ENCODE measurements at places on chromosomes 1 and 21.

DNA sequence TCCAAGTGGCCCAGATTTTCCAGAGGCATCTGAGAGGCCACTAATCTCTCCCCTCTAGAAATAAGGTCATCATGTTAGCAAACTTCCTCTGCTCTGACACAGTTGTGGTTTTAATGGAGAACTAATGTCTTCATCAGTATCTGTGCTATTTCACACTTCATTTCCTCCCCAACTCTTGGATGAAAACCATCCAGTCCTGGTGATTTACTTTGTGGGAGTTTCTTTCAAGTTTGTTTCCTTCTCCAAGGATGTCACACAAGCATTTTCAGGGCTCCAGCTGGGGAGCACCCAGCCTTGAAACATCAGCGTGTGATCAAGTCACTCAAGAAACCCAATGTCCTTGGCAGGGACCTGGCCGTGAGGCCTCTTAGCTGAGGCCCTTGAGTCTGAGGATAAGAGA, 38.8 kb downstream of the TBX15 start:
- no peak for DNase-seq

DNA sequence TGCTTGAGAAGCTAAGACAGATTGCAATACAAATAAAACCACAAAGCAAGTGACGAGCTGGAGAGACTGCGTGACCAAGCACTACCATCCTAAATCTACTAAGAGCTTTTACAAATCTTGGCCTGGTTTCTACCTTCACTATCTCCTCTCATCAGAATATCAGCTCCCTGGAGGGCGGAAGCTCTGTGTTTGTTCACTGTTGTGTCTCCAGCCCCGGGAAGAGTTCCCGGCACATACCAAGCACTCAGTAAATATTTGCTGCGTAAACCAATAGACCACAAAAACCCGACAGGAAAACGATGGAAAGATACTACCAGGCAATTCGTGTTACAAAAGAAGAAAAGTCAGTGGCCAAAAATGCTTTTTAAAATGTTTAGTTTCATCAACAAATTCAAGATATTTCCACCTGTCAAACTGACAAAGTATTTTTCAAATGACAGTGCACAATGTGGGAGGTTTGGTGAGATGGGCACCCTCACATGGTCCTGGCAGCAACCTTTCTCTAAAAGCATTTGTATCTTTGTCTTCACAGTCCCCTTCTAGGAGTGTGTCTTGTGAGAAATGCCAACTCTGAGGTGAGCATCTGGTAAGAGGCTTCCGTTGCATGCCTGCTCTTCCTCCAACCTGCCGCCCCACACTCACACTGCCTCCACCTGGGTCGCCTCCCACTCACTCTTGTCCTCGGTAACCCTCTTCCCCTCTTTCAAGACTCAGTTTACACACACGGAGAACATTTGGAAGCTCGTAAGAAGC, 34.7 kb downstream of the SLC1A7 start:
- DNase-seq, result no peak

GRCh38 chr1:203188686-203189232, 2.3 kb upstream of the CHI3L1 start:
- no peak for DNase-seq

DNA sequence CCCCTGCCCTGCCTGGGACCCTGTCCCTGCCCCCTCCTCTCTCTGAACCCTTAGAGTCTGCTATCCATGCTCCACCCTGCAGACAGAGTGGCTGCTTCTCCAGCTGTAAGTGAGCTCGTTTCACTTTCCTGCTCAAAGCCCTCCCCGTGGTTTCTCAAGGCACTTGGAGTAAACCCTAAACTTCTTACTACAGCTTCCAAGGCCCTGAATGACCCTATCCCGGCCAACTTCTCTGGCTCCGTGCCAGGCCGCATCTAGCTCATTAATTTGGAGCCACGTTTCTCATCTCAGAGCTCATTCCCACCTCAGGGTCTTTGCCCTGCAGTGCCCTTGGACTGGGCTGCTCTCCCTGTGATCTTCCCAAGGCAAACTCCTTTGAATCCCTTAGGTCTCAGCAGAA, 235.1 kb upstream of the RUNX1 start:
- no peak for DNase-seq

DNA sequence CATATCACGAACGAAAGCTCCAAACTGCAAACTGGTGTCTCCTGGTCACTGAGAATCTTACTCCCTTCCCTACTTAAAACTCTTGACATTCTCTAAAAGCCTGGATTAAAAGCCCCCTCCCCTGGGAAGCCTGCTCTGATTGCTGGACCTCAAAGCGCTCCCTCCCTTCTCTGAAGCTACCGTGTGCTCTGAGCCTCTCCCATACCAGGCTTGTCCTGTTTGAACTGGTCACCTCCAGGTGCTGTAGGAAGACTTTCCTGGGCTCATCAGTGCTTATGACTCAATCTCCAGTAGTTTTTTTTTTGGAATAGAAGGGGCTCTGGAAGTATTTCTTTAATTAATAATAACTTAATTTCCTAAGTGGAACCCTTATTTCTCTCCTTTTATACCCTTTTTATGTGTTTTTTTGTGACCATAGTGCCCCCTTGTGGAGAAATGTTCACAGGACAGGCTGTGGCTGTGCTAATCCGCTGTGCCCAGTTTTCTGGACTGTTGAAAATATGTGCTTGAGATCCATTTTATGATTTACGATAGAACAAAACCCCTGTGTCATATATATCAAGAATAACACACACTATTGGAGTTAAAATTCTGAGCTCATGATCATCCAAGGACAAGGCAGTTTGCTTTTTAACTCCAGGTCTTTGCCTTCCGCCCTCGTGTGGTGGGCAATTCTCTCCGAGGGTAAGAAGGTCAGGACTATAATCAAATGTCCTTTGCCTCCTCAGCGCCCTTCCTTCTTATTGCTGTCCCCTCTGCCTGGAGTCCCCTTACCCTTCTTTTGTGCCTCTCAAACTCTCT, 16.9 kb downstream of the MTARC1 start:
- no peak for DNase-seq

DNA sequence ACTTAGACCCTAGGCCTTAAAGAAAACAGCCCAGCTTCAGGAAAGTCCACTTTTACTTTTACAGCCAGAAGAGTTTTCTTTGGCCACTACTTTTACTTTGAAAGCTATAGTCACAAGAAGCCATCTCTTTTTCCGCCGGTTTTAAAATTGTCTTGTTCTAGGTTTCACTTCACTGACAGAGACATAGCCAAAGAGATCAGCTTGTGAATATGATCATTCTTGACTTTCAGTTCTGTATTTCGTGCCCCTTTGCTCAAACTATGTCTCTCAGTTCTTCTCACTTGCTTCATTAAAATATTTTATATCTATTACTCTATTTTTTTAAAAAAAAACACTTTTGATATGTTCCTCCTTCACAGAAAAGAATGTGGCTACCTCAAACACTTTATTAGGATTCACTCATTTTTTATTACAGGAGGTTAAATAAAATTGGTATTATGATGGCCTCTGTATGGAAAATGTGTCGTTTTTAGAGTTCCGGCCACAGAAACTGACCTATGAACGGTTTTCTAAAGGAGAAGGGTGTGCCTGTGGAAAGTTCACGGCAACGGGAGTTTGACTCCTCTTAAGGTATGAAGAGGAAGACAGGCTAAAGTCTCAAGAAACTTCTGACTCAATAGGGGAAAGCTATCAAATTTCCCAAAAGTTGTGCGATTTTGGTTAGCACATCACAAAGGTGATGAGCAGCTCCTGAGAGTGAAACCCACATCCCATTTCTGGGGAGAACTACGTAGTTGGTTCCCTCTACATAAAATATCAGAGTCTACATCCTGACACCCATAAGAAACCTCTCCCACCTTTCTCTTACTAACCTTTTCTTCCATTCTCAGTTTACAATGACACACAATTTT, 1.2 kb downstream of the MCOLN2 start:
- no peak for DNase-seq

DNA sequence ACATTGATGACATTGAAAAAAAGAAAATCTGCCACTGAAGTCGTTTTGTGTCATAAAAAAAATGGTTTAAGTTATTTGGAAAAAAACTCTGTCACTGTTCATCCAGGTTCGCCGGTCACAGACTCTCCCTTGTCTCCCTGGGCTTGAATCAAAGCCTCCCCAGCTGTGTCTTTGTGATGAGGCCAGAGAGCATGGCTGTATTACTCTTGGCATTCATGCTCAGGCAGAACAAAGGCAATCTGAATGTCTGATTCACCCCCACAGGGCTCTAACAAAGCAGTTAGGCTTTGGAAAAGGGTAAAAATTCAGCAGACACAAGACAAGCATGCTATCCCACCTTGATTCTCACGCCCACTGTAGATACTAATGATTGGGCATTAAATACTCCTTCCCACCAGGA, 304.3 kb upstream of the PLD5 start:
- DNase-seq, result no peak

DNA sequence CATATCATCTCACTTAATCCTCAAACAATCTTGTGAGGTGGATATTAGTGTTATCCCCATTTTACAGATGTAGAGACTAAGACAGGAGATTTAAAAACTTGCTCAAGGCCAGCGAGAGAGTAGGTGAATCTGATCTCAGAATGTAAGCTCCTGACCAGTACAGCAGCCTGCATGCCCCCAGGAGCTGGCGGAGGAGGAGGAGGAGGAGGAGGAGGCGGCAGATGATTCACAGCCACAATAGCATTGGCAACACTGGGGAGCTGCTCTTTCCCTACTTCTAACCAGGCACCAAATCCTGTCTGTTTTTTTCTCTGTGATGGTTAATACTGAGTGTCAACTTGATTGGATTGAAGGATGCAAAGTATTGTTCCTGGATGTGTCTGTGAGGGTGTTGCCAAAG, 243.2 kb downstream of the ATG4C start:
- no peak for DNase-seq

DNA sequence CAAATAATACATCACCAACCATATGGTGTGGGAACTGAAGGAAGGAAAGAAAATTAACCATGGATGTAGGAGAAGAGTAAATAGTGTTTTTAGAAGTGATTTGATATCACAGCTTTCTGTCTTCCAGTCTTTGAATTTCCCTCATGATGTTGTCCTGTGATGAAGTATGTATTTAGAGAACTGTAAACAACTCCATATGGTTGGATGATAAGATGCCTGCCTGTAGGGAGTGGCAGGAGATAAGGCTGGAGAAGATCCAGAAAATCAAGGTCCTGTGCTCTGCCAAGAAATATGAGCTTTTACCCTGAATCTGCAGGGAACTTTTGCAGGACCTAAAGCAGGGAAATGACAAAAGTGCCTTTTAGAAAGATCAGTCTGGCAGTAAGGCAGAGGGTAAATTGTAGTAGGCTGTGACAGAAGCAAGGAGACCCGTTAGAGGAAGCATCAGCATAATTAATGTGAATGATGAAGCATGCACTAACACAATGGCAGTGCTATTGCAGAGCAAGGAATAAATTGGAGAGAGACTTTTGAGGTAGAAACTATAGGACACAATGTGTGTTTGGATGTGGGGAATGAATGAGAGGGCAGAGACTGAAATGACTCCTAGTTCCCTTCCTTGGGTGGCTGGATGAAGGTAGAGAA, 21.9 kb downstream of the CEPT1 start:
- no peak for DNase-seq

- no peak for DNase-seq
These were observed 204.2 kb upstream of the CAMK1G start for GRCh38 chr1:209379280-209379679.

DNA sequence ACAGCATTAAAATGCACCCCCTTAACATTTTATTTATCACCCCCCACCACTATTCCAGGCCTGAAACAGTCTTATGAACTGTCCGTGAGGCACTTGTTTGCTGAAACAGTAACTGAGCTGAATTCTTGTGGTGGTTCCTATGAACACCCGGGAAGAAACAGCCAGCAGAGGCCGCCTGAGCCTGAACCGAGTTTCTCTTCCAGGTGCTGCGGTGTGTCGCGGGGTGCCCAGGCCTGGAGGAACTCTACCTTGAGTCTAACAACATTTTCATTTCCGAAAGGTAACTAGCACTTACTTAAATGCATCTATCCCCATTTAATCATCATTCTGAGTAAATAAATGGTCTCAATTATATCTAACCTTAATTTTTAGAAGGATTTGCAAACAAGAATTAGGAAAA, 66.8 kb downstream of the TBCE start:
- no peak for DNase-seq

- DNase-seq, result no peak
These were observed 812.7 kb downstream of the PLA2G4A start for GRCh38 chr1:187641463-187641862.

- no peak for DNase-seq
These were observed 276.4 kb upstream of the PRMT6 start for GRCh38 chr1:106780066-106780465.

- DNase-seq, result no peak
These were observed 19.8 kb upstream of the PTAFR start for GRCh38 chr1:28196330-28196729.

GRCh38 chr1:199168888-199169585, 530.2 kb downstream of the PTPRC start:
- DNase-seq, result no peak

DNA sequence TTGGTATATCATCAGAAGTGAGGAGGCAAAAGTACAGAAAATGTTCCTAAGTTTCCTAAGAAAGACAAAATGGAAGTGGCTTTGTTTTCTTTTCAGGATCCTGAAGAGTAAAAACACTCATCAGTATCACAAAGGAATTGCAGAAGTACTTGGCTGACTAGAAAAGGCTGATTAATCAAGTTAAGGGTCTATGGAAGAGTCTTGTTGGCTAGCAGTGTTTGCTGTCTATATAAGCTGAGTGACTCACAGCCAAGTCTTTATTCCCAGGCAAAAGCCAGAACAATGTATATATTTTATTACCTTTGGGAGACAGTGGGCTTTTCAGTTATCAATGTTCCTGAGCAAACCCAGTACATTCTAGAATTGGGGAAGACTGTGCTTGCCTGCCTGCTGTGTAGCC, 777.0 kb downstream of the PLA2G4A start:
- no peak for DNase-seq

GRCh38 chr1:175735144-175735543, 8.3 kb downstream of the TNR start:
- DNase-seq, result no peak

- DNase-seq, result no peak
These were observed 10.3 kb downstream of the LCE4A start for GRCh38 chr1:152718238-152718637.

DNA sequence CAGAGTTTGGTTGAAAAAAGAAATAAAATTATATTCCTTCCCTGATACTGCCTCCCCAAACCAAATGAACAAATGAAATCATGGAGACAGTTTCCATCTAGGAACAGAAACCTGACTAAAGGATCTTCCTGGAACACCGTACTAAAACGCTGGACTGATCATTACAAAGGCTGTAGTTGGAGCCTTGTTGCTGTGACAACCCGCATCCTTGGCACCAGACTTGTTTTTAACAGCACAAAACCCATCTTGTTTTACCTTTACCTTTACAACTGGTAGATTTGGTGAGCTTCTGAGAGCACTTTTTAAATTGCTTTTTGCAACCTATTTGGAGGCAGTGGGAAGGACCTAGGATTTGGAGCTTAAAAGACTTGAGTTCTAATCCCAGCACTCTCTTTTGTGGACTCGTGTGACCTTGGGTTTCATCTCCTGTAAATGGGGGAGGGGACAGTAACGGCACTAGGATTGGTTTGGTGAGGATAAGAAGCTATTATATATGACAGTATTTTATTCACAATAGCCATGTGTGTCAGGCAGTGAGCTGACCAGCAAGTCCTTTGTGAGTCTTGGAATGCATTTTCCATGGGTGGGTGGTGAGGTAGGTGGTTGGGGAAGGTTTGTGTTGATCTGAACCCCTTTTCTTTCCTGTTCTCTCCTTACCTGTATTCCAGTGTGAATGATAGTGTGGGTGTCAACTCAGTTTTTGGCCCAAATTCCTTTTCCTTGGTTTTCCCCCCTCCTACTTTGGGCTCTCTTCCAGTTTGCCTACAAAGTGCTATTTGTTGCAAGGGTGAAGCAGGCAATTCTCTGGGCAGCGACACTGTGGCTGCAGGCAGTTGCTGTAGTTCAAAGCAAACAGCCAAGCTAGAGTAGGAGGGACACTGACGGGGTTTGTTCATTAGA, 12.6 kb downstream of the LRRC8D start:
- DNase-seq, result no peak

GRCh38 chr1:109931189-109931731, 20.6 kb downstream of the CSF1 start:
- no peak for DNase-seq

Data from HL-60 (cell line).